CD4-positive, alpha-beta T cell treated with Interleukin-1 beta for 1 hour (primary cell): ENCODE measurements at places on chromosomes 12 and 14.

DNA sequence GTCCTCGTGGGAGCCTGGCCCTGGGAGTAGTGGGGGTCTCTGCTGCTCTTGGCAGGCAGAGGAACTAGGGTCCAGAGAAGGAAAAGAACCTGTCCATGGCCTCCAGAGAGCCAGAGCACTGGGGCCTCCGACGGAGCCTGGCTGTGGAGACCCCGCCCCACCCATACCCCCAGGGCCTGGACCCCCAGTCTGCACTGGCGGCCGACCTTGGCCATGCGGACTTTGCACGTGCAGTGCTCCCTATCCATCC is 1.1 kb downstream of the BEGAIN start:
- DNase-seq, result no peak

GRCh38 chr12:128388461-128389000 is 121.6 kb downstream of the TMEM132C start:
- DNase-seq, result peak; percentile 35

GRCh38 chr12:11884706-11885105 is 186.0 kb upstream of the BCL2L14 start:
- DNase-seq, result peak; percentile 52

DNA sequence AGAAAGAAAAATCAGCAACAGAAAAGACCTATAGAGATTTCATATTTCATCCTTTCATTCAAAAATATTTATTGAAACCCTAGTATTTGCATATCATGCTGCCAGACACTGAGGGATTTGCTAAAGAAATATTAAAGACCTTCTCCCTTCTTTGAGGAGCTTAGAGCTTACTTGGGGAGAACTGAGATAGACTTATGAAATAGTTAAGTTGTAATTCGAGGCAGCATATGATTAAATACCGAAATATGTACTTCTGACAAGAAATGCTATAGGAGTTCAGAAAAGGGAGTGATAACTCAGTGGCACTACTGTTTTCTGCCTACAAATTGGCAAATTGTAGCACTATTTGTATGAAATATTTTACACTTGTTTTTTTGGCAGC is 59.1 kb downstream of the PLXNC1 start:
- no peak for DNase-seq

GRCh38 chr12:101775816-101776215 is 36.6 kb upstream of the SYCP3 start:
- no peak for DNase-seq

DNA sequence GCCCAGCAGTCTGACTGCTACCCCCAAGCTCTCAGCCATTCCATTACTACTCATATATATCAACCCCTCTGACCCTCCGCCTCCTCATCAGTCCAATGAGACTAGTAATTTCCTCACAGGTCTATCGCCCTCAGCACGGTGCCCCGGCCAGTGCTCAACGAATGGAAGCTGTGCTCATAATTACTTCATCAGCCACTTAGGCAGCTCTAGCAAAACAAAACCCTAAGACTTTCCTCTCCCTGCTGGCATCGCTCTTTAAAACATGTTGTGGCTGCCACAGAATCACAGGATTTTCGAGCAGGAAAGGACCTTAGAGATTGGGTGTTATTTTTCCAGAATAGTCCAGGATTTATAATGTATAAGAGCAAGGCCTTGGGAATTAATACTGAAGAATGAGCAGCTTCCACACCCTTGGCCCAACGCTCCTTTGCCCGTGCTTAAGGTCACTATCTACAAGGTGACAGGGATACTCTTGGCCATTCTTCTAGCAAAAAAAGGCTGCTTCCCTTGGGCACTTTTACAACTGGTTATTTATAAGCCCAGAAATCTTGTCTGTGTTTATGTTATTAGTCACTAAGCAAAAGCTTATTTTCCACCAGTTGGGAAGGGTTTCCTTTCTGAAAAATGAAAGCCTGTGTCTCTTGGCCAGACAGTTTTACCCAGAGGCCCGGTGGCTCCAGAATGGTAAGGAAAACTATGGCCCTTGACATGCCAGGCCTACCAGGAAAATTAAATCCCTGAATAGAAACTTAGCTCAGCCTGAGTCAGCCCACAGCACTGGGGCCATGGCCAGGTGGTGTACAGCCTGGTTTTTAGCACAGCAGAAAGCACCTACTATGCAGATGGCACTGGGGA is 47.9 kb downstream of the NUAK1 start:
- no peak for DNase-seq

- peak; percentile 95 for DNase-seq
These were observed at the start of gene GNS for GRCh38 chr12:64759035-64759894. Gene GNS, minus strand, starts transcription at chr12:64759406. Its CDS starts 130 bp downstream, at chr12:64759276.

GRCh38 chr12:124453419-124454351 is 113.7 kb downstream of the NCOR2 start:
- peak; percentile 91 for DNase-seq

- DNase-seq, result no peak
These were observed 28.1 kb downstream of the ANO6 start for GRCh38 chr12:45243963-45244362.

DNA sequence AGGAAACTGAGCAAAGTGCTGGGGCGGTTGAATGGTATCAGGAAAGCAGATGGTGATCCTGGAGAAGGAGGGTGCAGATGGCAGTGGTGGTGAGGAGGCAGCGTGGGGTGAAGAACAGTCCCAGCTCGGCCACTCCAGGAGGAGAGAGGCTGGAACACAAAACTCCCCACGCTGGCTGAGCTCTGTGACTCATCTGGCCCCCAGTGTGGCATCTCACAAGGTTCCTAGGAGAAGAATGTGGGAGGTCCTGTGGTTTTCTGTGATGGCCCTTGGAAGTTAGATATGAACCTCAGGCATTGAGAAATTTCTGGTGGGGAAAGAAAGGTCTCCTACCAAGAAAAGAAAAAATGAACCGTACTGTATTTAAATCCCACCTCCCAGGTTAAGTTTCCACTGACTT is 8.0 kb upstream of the NRXN3 start:
- DNase-seq, result no peak

DNA sequence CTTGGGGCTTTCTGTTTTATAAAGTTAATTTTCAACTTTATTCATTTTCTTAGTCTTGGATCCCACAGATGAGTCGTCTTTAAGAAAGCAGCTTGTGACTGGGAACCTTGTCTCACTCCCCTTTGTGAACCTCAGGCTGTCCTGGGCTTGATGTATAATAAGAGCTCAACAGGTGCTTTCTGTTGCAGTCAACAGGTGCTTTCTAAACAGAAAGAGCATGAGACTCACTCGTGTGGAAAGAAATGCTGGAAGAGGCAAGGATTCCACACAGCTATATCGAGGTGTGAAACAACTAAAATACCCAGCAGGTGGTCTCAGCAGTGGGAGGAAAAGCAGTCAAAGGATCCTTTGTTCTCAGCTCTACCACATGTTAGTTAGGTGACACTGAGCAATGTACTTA is 398.9 kb downstream of the EGLN3 start:
- no peak for DNase-seq

DNA sequence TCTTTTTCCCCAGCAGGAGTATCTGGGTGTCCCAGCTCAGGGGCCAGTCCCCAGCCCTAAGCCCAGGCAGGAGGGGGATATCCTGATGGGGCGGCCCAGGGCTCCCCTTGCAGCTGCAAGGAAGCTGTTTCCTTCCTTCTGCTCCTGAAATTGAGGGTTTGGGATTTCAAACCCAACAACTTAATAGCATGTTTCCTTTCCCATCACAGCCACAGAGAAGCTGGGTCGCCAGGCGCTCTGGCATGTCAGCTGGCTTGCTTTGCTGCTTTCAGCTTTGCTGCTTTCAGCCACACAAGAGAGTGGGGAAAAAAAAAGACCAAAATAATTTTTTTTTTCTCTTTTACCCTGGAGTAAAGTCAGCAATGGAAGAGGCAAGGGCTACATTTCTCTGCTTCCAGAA is 30.0 kb downstream of the HVCN1 start:
- DNase-seq, result no peak

DNA sequence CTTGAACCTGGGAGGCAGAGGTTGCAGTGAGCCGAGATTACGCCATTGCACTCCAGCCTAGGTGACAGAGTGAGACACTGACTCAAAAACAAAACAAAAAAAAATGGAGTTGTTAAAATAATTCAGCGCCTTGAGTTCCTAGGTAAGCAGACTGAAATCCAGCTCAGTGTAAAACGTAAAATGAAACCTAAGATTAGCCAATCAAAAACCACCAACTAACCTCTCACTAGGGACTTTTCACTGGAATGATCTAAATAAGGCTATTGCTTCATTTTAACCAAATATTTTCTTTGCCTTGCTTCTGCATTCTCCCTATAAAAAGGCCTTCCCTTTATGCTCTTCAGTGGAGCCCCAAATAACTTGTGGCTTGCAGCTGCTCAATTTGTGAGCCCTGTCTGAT is 91.6 kb upstream of the HIF1A start:
- no peak for DNase-seq

GRCh38 chr14:101056446-101056845 is 152.9 kb upstream of the RTL1 start:
- DNase-seq, result no peak

DNA sequence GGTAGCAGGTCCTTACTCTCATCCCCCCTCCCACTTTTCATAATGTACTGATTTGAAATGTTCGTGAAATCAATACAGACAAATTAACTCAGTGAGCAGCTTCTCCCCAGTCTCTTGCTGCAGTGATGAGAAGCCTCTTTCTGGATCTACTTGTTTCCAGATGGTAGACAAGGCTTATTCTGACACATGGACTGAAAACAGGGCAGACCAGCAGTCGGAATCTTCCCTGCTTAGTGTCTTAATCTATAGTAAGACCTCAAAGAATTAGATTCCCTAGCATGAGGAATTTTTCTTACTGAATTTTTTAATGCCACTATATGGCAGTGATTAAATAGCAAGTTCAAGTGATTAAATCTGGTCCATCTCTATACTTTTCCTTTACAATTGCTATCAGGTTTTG is 120.1 kb downstream of the RGS6 start:
- no peak for DNase-seq

DNA sequence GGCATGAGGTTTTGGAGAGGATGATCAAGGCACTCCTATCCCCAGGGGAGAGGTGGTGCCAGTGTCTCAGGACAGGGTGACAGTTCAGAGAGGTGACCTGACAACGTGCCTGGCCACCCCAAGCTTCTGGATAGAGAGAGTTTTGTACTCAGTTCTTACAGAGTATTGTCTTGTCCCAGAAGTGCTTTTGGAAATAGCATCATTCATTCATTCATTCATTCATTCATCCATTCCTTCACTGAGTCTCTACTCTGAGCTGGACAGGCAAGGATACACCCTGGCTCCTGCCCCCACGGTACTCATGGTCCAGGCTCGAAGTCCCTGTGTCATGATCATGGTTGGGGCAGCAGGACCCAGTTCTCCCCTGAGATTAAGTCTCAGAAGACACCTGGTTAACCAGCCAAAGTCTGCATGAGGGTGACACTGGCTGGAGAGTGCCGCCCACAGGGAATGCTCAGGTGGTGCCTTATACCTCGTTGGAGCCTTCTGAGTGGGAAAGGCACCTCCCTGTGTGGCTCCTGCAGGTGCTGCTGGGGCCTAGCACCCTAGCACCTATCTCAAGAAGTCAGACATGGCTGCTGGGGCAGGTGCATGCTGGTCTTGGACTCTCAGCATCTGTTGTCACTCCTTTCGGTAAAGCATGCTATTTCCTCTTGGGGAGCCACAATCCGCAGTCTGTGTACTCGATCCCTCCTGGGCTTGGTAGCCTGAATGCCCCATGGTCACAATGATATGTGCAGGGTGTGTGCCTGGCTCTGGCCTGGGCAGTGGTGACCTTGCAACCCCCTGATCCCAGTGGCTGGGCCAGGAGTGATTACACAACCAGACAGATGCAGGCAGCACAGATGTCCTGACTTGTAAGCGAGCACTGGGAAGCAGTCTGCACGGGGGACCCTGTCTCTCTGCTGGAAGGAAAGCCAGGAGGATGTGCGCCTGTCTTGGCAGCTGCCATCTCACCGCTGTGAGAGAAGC is 57.8 kb downstream of the C14orf132 start:
- DNase-seq, result no peak

GRCh38 chr14:105602243-105602750 is 75.9 kb downstream of the TMEM121 start:
- DNase-seq, result no peak

- no peak for DNase-seq
These were observed 410.3 kb downstream of the PCNX1 start for GRCh38 chr14:71317385-71318096.

GRCh38 chr12:12919666-12920435 is 28.5 kb downstream of the GPRC5A start:
- no peak for DNase-seq

DNA sequence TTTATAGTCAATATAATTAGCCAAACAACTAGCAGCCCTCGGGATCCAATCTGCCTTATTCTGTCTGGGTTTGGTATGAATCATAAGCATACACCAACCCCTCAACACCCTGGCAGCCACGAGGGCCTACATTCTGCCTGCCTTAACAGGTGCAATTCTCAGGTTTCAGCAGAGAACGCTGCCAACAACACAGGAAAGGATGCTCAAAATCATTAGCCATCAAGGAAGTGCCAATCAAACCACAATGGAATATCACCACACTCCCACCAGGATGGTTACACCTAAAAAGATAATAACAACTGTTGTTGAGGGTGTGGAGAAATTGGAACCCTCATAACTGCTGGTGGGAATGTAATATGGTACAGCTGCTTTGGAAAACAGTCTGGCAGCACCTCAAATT is 122.8 kb downstream of the TTC7B start:
- no peak for DNase-seq

GRCh38 chr14:84129007-84129406 is 1400.9 kb upstream of the FLRT2 start:
- DNase-seq, result no peak

DNA sequence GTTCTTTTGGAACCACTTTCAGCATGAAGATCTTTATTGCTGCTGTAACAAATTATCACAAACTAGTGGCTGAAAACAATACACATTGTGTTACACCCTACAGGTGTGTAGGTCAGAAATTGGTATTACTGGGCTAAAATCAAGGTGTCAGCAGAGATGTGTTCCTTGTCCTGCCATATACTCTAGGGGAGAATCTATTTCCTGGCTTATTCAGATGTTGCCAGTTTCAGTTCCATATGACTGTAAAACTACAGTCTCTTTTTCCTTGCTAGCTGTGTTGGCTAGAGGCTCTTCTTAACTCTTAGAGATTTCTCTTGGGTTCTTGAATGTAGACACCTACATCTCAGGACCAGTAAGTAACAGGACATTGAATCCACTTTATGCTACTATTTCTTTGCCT is 215.6 kb upstream of the PPFIA2 start:
- no peak for DNase-seq

GRCh38 chr14:97978341-97978740 is 1181.2 kb downstream of the VRK1 start:
- peak; percentile 70 for DNase-seq

GRCh38 chr12:120774169-120774916 is 48.7 kb downstream of the ACADS start:
- DNase-seq, result no peak

GRCh38 chr12:29241821-29242591 is 92.9 kb downstream of the FAR2 start:
- peak; percentile 61 for DNase-seq

- DNase-seq, result peak; percentile 85
These were observed 9.0 kb downstream of the DMAC2L start for GRCh38 chr14:50321009-50321660.

- no peak for DNase-seq
These were observed 9.3 kb upstream of the HDAC7 start for GRCh38 chr12:47828976-47829482.

- DNase-seq, result no peak
These were observed 85.5 kb upstream of the TRAF3 start for GRCh38 chr14:102691763-102692162.
